Left lung (tissue), 14 donors: ENCODE measurements at places on chromosomes 16 and 17.

DNA sequence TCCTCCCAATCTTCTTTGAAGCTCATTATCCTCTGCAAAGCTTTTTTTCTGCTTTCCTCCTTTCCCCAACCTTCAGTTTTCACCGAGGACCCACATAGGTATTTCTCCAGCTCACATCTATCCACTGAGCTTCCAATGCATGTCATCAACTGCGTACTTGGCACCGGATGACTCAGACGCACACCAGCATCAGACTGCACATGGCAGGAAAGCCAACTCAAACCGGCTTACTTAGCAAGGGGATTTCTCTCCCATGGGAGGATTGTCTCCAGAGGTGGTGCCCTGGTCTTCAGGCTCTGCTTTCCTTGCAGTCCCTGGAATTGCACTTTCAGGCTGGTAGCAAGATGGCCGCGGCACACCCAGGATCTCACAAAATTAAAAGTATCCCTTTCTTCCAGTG lies 1.7 kb upstream of the AKTIP start:
- DNase-seq, result no peak

DNA sequence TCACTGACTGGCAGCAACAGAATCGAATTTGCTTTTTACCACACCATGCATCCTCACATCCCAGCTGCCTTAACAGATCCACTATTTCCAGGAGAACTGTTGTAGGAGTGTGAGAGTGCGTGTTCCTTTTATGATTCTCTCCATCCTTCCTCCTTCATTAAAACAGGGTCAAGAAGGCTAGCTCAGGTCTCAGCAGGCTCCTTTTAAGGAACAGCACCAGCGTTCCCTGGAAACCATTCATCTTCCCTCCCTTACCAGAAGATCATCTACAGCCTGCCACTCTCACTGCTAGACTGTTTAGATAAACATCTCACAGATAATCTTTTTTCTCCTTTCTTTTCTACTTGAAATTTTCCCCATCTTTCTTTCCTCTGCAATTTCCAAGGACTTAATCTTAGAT lies 1531.9 kb upstream of the CDH8 start:
- DNase-seq, result no peak

DNA sequence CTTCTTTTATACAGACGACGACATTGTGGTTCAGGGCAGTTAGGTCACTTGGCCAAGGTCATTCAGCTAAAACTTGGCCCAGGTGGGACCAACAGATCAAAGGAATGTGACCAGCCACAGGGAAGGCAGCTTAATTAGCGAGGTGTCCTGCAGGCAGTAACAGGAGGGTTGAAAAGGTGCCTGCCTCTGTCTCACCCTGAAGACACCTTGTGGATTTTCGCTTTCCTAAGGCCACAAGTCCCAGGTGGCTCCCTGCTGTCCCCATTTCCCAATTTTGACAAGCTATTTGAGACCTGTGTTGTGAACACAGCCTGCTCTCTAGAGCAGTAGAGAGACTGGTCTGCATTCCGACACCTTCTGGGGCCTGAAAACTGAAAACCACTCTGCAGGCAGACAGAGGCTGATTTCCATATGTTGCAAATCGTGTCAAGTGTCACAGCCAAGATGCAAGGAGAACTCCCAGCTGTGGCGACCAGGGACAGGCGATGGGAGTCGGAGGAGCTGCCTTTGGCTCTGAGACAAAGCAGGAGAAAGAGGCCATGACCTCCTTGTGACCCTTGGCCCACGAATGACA lies 593.1 kb upstream of the CDH5 start:
- DNase-seq, result no peak

- DNase-seq, result no peak
These were observed 37.6 kb downstream of the SNX11 start for GRCh38 chr17:48144976-48145798.
